M059J (cell line): ENCODE measurements at places on chromosomes 3 and 15. TPM values are rescaled to one million over a fixed set of nuclear protein-coding genes. Genes with fewer than 3 reads are reported as not detected.

DNA sequence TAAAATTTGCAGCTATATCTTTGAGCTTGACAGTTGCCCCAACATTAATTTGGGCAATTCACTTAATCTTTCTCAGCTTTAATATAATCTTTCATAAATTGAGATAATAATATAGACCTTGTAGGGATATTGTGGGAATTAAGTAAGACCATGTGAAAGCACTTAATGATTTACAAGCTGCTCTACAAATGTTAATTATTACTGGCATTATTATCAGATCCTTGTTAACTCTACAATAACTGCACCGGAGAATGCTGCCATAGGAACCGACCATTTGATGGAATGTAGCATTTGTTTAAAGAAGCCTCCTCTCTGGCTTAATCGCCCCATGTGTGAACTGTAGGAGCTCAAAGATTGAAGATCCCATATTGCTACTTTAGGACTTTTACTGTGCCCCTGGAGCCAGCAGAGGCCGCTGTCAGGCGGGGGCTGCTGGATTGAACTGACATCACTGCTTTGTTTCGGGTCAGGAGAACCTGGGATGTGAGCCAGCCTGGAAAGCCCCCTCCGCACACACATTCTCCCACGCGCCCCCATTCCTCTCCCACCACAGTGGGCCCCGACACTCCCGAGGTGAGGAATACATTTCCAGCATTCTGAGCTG, 154.2 kb upstream of the TNIK start:
- peak; percentile 10 for DNase-seq

GRCh38 chr3:182618085-182618732, 175.1 kb upstream of the ATP11B start:
- DNase-seq: peak; percentile 55

LMAN1L gene
- total RNA-seq: not detected in 2 replicates

- DNase-seq: no peak
These were observed 28.6 kb downstream of the TFDP2 start for GRCh38 chr3:142120707-142121106.

DNA sequence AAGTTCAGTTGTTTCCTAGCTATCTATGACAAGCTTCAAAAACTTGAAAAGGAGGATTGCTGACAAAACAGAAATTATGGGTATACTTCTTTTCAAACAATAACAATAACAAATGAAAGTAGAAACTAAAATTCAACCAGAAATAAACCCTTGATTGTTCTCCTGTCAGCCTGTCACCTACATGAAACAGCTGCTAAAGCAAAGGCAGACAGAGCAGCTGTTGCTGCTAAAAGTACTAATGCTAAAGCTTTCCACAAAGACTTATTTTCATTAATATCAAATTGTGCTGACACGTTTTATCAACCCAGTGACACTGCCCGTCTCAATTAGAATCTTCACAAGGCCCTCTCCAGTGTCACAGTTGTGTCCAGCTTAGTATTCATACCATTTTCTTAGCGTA, 533.2 kb upstream of the GBE1 start:
- no peak for DNase-seq

PCOLCE2 gene
- 21.6 and 26.5 TPM in 2 replicates for total RNA-seq

- DNase-seq: no peak
These were observed 49.4 kb downstream of the GRK7 start for GRCh38 chr3:141812586-141812985.

DNA sequence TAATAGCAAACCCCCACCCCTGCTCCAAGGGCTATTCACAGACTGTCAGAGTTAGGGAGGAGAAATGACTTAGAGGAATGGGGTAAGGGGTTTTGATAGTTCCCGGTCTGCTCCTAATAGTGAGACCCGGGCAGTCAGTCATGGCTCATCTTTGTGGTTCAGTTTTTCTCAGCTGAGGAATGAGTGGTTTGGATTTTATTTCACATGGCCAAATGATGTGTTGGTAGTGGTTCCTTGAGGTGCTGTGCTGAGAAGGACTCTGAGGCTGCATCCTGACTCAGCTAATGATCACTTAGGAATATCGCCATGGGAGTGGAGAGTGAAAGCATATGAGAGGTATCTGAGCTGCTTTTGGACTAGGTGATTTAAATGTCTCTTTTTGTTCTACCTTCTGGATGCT, 80.2 kb downstream of the LPP start:
- DNase-seq: peak; percentile 86

DNA sequence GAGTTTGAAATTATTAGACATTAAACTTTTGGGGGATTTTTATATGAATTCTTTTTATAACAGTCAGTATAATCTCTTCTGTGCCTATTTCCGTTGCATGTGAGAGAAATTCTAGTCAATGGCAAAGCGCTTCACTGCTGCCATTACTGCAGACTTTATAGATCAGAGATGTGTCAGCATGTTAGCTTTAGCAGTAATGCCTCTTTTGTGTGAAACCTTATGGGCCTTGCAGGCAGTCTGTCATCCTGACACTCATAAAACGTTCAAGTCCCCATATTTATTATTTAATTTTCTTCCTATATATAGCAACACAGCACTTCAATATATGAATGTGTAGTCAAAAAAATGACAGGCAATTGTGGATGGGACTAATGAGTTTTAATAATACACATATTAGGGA, 191.0 kb downstream of the NLGN1 start:
- DNase-seq: no peak

PTH1R gene
- total RNA-seq: 0.49 and 1.4 TPM in 2 replicates

GRCh38 chr3:38119821-38120692, 16.9 kb downstream of the ACAA1 start:
- DNase-seq: no peak

GRCh38 chr15:78431955-78432354, 6.1 kb upstream of the IREB2 start:
- no peak for DNase-seq

DNA sequence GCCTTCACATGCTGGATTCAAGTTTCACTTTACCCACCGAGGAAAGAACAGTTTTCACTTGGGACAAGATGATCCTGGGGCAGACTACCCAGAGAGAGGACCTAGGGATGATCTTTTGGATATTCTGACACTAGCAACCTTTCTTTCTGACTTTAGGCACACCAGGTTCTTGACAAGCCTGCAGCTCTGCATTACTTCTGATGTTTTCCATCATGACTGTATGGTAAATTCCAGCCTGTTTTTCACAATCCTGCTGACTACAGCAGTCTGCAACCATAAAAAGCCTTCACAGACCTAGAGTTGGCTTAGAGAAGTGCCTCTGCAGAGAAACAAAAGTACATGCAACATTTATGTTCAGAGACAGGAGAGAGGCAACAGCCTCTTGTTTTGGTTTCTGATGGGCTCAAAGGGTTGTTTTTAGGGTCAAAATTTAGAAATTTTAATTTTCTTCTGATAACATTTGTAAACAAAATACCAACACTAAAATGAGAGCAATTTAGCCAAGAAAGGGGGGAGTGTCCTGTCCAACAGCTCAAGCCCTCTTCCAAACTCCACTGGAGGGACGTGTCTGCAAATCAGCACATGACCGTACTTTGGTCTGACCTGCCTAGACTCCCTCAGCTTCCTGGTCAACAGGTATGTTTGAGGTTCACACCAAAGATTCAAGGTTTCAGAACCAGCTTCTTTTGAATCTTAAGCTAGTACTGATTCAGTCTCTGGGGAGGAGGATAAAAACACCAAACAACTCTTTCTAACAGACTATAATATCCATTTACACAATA, 799 bp downstream of the ABI3BP start:
- peak; percentile 70 for DNase-seq
